Stimulated activated CD4-positive, alpha-beta T cell treated with anti-CD3 and anti-CD28 coated beads, Interleukin-4, amount 100 ng/mL, for 4 hours (primary cell): ENCODE measurements at places on chromosomes 11 and 22.

GRCh38 chr11:105104292-105104691, 35.3 kb downstream of the CARD18 start:
- no peak for DNase-seq

GRCh38 chr11:126817096-126817495, 183.5 kb downstream of the KIRREL3 start:
- no peak for DNase-seq

- no peak for DNase-seq
Measured at GRCh38 chr11:69818231-69818602, 999 bp downstream of the FGF3 start.

GRCh38 chr22:34609646-34610045, 456.3 kb upstream of the ISX start:
- no peak for DNase-seq

DNA sequence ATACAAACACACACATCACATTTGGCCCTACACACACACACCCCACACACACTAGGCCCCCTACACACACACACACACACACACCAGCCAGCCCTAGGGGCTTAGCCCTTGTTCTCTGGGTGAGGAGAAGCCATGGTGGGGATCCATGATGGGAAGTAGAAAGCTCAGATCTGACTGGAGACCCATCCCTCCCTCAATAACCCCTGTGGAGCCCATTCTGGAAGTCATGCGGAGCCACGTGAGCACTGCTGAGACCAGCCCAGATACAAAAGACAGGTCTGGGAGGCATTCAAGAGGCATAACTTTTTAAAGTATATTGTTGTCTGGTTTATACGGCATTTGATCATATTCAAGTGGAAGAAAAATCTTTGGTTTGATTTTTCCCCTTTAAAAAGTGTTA, 448.5 kb downstream of the SOX6 start:
- DNase-seq = no peak

DNA sequence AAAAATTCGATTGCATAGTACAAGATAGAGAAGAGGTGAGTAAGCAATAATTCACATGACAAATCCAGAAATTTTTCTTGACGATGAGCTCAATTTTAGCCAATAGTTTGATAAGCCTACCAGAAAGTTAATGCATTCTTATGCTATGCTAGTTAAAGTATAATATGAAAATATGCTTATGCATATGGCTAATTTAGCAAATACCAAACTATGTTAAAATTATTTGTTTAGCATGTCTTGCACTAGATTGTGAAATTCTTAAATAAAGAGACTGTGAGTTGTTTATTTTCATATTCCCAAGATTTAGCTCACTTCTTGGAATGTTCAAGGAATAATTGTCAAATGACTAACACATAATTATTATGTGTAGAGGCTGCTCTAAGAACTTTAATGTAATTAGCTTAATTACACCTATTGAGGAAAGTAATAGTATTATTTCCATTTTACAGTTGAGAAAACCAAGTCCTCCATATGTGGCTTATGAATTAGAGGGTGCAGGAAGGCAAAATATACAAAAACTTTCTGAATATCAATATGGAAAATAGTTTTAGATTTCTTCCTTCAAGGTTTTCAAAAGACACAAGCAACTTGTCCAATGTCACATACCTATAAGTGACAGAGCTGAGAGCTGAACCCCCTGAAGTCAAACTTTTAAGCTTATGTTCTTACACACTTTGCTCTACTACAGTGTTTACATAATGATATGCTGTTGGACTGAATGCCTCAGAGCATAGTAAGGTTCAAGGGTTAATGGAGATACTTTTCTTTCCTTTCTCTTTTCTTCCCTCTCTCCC, 45.9 kb upstream of the ARHGAP20 start:
- no peak for DNase-seq

DNA sequence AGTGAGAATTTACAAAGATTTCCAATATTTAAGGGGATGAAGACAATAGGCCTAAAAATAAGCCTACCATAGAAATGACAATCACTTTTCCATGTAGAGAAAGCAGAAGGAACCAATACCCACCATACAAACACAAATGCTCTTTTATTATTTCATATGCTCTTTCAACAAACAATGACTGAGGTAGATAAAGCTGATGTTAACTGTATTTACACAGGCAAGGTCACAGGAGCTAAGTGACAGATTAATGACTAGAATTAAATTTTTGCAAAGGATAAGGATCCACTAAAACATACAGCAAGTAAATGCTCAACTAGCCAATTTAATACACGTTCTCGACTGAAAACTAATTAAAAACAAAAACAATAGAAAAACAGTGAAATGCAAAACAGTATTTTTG, 34.2 kb downstream of the PICALM start:
- no peak for DNase-seq

GRCh38 chr22:36470994-36471331, 10.5 kb downstream of the TXN2 start:
- DNase-seq = no peak

GRCh38 chr11:64745189-64745520, 1.2 kb upstream of the RASGRP2 start:
- DNase-seq = peak; percentile 64

- DNase-seq = no peak
Measured at GRCh38 chr11:126791446-126791845, 209.1 kb downstream of the KIRREL3 start.
